Stimulated activated naive CD4-positive, alpha-beta T cell (primary cell): ENCODE measurements at places on chromosomes 12 and 14.

GRCh38 chr14:68566075-68566474 is 226.8 kb downstream of the ZFP36L1 start:
- no peak for DNase-seq

DNA sequence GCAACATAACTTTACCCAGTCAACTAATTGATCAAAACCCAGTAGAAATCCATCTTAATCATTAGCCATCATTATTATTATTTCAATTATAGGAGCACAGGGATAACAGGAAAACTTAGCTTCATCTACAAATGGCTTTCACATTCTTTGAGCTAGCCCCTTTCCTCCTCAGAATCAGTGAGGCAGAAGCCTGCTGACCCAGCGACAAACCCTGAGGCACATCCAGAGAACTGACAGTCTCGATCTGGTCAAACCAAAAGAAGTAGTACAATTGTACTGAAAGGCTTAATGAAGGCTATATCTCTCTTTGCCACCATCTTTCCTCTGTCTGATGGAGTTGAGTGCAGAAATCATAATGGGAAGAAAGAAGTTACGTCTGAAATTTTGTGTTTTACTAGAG is 109.8 kb upstream of the ARID2 start:
- DNase-seq: no peak

- DNase-seq: no peak
Observed at GRCh38 chr14:63933110-63933509, 80.3 kb downstream of the SYNE2 start.

DNA sequence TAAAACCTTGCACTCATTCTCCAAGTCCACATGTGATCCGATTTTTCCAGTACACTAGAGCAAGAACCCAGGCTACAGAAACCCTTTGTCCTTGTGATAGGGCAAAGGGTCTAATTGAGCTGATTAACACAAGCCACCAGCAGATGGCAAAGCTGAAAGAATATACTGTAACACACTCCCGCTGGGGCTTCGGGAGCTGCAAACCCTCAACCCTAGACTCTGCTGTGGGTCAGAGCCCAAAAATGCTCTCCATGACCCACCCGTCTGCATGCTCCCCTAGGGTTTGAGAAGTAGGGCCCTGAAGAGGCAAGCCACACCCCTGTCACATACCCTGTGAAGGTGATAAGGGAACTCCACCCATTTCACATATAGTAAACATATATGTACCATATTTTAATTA is 33.6 kb upstream of the PCNX1 start:
- DNase-seq: no peak

DNA sequence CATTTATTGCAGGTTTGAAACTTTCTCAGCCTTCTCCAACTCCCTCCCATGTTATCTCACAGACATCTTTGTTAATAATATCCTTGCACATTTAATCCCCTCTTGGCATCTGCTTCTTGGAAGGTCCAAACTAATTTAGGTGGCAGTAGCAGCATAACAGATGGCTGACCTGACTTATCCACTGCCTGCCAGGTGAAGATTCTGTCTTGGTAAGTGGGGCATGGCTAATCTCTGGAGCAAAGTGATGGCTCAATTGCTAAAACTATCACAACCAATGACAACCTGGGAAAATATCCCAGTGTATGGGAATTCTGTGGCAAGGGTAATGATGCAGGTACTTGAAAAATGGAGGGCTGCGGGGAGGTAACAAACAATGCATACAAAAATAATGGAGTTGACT is 58.2 kb upstream of the ALG10B start:
- DNase-seq: no peak

DNA sequence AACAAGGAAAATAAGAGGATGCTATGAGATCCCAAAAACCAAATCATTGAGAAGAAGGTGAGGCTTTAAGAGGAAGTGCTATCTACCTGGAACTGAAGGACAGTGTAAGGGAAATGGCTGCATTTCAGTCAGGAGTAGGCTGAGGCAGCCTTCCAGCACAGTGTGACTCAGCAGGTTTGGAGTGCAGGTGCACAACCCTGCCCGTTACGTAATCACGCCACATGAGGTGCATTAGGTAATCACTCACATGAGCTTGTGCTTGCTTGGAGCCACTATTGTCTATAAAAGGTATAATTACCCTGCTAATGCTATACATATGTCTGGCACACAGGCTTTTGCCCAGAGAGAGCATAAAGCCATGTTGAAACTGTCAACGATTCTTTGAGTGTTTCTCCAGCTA is 74.9 kb downstream of the DIO2 start:
- DNase-seq: no peak

- DNase-seq: no peak
Observed at GRCh38 chr14:67417633-67418032, 5.7 kb upstream of the PLEK2 start.

- no peak for DNase-seq
Observed at GRCh38 chr12:16515666-16516065, 90.3 kb downstream of the LMO3 start.

DNA sequence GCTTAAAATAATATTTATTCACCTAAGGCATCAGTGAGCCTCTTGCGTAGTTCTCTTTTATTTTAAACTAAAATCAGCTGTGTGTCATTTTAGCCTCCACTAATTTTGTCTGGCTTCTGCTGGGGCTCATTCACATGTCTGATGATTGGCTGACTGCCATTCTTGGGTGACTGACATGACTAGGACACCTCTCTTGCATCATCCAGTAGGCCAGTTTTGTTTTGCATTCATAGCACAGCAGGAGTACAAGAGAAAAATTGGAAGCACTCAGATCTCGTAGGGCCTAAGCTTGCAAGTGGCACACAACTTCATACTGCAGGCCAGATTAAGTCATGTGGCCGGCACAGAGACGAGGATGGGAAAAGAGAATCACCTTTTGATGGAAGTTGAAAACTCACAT is 1226.5 kb downstream of the GALC start:
- no peak for DNase-seq
